ENCODE measurements at places on chromosomes 7 and 10. TPM values are rescaled to one million over a fixed set of nuclear protein-coding genes. Genes with fewer than 3 reads are reported as not detected.

DNA sequence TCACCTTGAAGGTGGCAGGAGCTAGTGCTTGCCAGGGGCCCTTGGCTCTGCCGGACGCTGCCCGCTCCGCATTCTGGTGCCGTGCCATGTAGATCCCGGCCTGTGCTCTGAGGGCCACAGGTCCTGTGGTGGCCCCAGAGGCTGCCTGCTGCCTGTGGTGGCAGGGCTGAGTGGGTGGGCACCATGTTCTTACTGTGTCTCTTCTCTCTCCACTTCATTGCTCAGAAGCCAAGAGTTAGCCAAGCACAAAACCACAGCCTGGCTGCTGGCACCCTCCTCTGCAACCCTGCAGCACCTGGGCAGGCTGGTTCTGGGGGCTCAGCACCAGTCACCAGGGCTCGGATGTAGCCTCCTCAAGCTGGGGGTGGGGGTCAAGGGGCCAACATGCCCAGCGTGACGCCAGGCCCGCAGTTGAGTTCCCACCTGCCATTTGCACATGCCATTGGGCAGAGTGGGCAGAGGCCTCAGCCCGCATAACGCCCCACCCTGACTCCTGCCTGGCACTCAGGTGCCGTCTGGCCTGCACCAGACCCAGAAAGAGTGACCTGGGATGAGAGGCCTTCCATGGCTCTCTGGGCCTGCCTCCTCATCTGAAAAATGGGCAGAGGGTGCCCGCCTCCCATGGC lies 16.3 kb downstream of the ZMIZ1 start:
- DNase-seq: no peak

DNA sequence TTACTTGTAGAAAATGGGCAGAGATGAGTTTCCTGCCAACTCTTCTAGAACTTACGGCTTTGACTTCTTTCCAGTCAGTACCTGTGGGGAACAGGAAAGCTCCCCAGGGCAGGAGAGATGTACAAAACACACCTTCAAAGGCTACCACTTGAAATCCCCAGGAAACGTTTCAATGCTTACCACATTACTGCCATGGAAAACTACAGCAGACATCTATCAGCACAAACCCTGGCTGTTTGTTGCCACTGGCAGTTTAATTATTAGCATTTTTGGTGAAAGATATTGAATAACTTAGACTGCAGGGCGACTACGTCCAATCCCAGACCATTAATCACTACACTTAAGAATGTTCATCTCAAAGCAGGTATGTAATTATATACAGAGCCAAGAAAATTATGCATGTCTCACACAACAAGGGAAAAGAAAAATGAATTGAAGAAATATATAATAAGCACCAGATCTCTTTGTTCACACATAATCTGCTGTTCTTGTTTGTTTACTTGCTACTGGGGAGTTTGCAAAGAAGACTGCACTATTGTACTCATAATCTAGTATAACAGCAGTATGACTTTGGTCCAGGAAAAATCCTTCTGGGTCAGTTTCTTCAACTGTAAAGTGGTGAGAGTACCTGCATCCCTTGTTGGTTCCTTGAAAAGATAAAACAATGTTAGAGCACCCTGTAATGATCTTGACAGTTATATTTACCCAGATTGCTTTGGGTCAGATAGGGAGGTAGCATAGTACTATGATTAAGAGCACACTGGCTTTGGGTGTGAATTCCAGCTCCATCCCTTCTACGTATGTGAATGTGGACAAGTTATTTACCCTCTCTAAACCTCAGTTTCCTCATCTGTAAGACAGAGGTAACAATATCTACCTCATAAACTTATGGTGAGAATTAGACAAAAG lies 138.3 kb downstream of the DOCK4 start:
- DNase-seq: no peak

DNA sequence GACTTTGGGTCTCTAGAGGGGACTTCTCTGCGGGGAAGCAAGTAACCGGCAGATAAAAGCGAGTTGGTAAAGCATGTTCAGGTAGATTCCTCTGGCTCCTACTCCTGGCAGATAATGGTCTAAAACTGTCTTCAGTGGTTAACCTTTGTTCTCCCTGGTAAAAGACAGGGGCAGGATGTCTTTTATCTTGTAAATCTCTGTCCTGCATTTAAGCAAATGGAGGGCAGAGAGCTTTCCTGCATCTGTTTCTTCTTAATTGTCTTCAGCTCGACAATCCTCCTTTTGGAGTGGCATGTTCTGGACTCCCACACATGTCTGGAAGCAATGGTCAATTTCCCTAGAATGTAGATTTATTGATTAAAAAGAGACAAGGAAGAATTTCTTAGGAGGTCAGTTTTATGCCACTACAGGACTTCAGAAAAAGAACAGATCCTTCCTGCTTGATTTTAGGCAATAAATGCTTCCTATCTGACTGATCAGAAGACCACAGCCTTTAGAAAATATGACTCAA lies 16.6 kb downstream of the C7orf33 start:
- no peak for DNase-seq

DNA sequence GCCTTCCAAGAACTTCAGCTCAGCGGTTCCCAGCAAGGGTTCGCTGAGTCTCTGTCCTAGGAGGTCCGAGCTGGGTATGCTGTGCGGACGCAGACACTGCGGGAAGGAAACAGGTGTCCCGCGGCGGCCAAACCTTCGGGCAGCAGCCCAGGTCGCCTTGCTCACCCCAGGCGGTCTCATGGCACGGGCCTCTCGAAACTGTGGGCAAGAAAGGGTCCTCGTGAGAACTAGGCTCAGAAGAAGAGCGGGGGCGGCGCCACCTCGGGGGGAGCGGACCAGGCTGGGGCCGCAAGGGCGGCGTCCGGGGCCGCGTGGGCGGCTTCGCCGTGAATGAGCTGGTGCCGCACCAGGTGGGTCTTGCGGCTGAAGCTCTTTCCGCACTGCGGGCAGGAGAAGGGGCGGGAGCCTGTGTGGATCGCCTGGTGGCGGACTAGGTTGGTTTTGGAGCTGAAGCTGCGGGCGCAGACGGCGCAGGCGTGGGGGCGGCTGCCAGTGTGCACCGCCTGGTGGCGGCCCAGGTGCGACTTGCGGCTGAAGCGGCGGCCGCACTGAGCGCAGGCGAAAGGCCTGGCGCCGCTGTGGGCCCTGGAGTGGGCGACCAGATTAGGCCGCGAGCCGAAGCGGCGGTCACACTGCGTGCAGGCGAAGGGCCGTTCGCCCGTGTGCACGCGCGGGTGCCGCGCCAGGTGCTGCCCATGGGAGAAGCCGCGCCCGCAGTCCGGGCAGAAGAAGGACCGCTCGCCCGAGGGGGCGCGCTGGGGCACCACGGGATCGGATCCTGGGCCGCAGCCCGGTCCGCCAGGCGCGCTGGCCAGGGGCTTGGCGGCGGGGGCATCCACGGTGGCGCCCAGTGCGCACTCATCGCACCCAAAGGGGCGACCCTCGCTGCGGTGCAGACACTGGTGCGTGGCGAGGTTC lies 8.6 kb downstream of the ZNF467 start:
- no peak for DNase-seq

DNA sequence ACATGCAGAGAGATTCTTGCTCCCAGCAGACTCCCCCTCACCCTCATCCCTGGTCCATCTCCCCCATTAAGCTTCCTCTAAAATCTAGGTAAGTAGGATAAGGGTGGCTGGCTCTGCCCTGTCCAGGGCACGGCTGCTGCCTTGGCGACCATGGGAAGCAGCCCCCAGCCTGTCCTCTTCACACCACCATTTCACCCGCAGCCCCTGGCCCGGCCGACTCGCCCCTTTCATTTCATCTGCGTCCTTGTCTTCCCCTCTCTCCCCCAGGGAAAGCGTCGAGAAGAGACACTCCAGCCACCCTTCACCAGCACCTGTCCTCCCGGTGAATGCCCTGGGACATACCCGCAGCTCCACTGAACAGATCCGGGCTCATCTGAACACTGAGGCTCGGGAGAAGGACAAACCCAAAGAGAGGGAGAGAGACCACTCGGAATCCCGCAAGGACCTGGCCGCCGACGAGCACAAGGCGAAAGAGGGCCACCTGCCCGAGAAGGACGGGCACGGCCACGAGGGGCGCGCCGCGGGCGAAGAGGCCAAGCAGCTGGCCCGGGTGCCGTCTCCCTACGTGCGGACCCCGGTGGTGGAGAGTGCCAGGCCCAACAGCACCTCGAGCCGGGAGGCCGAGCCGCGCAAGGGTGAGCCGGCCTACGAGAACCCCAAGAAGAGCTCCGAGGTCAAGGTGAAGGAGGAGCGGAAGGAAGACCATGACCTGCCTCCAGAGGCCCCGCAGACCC lies 342.3 kb upstream of the GALNT17 start:
- DNase-seq: no peak

PDIA4 gene
- total RNA-seq: 216 TPM

- peak; percentile 36 for DNase-seq
Observed at GRCh38 chr7:23184709-23185359, 3.0 kb downstream of the NUP42 start.

GRCh38 chr10:6211671-6212635 lies 9.2 kb downstream of the PFKFB3 start:
- DNase-seq: peak; percentile 62

- no peak for DNase-seq
Observed at GRCh38 chr10:102410429-102411073, 8.0 kb downstream of the PSD start.

DNA sequence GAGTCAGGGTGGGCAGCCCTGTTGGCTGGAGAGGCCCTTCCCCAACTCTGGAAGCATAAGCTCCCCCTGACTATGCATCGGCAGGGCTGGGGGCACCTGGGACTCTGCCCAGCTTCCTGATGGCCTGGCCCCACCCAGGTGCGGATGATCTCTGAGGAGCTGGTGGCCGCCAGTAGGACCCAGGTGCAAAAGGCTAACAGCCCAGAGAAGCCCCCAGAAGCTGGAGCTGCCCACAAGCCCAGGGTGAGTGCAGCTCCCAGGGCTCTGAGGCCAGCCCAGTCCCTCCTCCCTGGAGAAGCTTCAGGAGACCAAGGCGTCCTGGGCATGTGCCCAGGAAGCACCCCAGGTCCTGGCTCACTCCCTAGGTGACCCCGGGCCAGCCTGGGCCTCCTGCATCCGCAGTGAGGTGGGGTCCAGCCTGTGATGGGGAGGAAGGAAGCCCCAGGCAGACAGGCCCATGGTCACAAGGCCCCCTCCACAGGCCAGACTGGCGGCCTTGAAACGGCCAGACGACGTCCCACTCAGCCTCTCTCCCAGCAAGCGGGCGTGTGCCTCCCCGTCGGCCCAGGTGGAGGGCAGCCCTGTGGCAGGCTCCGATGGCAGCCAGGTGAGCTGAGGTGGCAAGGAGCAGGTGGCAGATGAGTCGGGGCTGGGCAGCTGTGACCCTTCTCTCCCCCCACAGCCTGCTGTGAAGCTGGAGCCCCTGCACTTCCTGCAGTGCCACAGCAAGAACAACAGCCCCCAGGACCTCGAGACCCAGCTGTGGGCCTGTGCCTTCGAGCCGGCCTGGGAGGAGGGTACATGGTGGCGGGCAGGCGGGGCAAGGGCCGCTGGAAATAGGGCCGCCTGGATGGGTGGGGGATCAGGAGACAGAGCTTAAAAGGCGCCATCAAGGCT lies 3.0 kb downstream of the LRWD1 start:
- no peak for DNase-seq

DNA sequence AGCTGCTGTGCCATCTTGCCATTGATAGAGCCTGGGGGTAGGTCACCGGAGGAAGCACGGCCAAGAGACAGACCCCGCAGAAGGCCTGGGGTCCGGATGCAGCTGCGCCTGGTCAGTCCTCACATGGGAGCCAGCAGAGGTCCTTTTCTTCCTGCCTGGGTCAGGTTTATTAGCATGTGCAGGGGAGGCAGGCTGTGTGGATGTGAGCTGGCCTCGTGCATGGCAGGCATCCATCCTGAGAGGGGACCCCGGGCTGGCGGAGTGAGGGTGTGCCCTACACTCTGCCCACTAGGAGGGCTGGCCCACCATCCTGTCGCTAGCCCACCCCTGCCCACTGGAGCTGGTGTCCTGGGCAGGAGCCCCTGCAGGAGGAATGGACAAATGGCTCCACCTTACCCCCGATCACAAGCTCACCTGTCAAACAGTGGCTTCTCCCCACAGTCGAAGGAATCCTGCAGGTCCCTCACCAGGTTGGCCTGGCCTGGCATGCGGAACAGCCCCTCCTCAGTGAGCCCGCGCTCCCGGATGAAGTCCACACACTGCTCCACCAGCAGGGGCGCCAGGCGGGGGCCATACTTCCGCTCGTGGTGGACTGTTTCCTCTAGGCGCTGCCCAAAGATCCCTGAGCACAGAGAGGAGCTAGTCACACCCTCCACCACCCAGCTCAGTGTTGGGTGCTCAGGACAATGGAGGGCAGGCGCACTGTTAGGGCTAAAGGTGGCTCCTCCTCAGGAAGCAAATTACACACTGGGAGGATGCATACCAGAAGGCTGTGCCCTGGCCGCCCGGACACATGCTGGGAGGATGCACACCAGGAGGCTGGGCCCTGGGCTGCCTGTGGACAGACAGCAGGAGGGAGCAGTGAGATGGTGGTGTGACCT lies 145.4 kb downstream of the ARHGAP22 start:
- no peak for DNase-seq

- no peak for DNase-seq
Observed at GRCh38 chr7:26461518-26461917, 169.9 kb downstream of the SNX10 start.

- peak; percentile 86 for DNase-seq
Observed at GRCh38 chr7:131843898-131844331, 287.5 kb upstream of the PODXL start.

- DNase-seq: no peak
Observed at GRCh38 chr7:133118261-133118660, 36.4 kb upstream of the CHCHD3 start.

DNA sequence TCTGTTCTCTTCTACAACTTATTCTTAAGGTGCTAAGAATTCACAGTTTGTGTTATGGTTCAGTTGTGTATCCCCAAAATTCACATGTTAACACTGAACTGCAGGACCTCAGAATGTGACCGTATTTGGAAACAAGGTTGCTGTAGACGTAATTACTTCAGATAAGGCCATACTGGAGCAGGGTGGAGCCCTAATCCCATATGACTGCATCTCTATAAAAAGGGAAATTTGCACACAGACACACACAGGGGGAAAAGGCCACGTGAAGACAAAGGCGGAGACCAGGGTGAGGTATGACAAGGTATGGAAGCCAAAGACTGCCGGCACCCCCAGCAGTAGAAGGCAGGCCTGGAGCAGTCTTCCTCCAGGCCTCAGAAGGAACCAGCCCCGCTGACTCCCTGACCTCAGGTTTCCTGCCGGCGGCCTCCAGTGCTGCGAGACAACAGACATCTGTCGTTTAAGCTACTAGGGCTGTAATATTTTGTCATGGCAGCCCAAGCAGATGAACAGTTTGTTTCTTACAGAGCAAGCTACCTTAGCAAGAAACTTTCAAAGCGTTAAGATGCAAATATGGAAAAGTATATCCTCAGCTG lies 98.7 kb downstream of the PROSER2 start:
- no peak for DNase-seq

GRCh38 chr10:98039690-98040381 lies 9.4 kb upstream of the CRTAC1 start:
- no peak for DNase-seq

- no peak for DNase-seq
Observed at GRCh38 chr7:115435178-115435577, 513.3 kb downstream of the MDFIC start.

GRCh38 chr10:95236068-95236903 lies 42.2 kb downstream of the ACSM6 start:
- no peak for DNase-seq

DNA sequence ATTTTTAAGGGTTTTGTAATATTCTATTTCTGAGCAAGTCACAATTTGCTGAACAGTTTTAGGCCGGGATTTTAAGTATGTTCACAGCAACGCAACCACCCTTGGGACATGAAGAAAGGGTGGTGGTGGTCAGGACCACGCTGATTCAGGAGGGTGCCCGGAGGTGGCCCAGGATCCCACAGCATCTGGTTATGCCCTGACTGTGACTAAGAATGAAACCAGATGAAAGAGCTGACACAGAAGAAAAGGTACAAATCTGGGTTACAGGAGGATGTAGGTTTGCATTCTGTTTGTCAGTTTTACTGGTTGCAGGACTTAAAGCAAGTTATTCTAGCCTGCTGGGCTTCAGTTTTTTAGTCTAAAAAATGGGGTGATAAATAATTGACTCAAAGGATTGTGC lies 279.7 kb downstream of the CCSER2 start:
- DNase-seq: no peak
